ENCODE measurements at places on chromosomes 3 and 15.

DNA sequence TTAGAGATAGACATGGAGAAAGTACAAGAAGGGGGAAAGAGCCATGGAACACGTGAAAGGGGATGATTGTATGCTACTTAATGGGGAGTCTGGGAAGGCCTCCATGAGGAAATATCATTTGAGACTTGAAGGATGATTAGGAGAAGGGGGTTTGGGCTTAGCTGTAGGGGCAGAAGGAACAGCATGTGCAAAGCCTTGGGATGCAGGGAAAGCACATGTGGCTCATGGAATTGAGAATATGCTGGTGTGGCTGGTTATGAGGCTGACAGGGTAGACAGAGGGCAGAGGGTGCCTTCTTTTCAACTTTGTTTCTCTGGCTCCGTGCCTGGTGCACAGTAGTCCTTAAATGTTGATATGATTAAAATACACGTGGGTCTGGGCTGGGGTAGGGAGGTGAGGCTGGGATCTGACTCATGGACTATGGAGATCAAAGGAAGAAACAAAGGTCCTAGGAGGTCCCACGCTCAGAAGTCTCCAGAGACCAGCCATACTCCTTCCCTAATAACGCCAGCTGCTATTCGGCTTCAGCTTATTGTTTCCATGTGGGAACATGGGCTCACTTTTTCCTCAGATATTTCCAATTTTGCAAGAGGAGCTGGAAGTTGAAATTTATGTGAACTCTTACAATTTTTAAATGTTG, 1.1 kb downstream of the GTF2E1 start:
- no peak for DNase-seq

DNA sequence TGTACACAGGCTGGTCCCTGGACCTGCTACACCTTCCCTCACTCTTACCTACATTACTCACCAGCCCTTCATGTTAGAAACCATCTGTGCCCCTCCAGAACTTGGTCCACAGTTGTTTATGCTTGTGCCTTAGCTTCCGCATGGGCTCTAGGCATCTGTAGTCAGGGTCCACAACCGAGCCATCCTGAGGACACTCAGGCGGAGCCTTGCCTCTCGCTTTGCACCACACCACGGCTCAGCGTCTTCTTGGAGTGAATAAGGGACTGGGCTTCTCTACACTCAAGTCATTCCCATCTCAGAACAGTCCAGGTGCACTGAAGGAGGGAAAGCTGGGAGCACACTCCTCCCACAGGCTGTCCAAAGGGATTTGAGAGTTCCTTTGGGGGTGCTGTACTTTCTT, 97.8 kb downstream of the HMG20A start:
- no peak for DNase-seq

- no peak for DNase-seq
These were observed 62.8 kb downstream of the SCN11A start for GRCh38 chr3:38988955-38989354.

DNA sequence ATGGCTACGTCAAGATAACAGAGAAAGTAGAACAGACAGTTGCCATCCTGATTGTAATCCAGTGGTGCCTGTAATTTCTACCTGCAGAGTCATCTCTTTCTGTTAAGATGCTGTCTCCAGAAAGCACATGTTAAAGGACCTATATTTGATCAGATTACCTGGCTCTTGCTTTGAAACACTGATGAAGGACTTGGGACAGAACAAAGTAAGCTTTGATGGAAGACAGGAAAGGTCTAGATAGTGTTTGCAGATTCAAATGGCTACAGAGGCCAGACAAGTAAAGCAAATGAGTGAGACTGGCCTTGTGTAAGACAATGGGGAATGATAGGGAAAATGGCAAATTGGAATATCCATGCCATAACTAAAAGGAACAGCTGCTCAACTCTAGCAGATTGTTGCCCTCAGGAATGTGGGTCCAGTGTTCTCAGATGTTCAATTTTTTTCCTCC, 1.8 kb upstream of the GSK3B start:
- DNase-seq, result no peak

DNA sequence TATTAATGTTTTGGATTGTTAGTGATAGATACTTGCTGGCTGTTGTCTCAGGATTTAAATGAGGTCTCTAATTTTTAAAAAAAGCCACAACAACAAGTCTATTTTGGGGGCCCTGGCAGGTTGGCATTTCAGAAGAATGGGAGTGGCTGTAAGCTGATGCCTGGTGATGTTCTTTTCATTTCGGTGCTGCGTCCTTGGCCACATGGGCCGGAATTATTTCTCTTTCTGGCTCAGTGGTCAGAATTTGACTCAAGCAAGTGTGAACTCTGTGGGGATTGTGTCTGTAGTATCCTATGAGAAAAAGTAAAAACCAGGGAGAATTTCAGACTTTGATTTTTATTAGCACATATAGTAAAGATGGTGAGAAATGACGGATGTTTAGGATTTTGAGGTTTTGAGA, 203.0 kb downstream of the AKAP13 start:
- no peak for DNase-seq

- DNase-seq, result no peak
These were observed 67.6 kb upstream of the CTDSPL start for GRCh38 chr3:37793889-37794591.

- DNase-seq, result no peak
These were observed 5.0 kb upstream of the HES1 start for GRCh38 chr3:194130807-194131589.

- DNase-seq, result no peak
These were observed 1.5 kb upstream of the NCK1 start for GRCh38 chr3:136860541-136860940.

DNA sequence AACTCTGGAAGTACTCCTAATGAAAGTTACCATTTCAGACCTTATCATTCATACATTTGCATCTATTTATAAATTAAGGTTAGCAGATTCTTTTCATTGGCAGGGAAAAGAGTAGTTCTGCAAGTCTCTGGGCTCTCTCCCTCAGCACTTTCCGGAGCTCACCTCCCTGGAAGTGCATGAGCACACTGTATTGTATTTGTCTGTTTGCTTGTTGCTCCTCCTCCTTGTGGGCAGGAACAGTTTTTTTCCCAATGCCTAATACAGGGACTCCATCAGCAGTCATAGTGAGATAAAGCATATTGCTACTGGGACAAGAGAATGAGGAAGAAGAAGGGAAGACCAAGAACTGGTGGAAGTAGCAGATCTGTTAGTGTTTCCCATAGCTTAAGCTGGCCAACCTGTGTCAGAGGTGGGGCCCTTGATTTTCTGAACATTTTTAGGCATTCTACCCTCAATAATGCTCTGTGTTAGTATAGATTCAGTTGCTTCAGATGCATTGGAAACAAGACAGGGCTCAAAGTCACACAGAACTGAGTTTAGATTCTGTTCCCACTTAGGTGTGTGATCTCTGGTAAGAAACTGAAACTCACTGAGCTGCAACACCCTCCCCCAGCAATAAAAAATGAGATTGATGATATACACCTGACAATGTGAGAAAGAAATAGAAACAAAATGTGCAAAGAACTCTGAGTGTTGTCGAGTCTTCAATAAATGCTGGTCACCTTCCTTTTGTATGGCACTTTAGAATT, 407.8 kb downstream of the TUSC7 start:
- no peak for DNase-seq

DNA sequence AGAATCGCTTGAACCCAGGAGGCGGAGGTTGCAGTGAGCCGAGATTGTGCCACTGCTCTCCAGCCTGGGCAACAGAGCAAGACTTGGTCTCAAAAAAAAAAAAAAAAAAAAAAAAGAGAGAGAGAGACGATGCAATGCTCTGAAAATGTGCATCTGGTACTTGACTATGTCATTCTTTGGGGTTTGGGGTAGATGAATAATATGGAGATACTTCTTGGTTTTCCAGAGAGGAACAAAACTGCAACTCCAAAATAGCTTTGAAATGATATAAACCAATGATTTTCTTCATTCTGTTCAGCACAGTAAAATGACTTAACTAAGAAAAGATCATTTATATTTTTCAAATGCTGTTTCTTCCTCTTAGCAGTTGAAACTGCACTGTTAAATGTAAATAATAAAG, 158.9 kb downstream of the ISL2 start:
- DNase-seq, result no peak

DNA sequence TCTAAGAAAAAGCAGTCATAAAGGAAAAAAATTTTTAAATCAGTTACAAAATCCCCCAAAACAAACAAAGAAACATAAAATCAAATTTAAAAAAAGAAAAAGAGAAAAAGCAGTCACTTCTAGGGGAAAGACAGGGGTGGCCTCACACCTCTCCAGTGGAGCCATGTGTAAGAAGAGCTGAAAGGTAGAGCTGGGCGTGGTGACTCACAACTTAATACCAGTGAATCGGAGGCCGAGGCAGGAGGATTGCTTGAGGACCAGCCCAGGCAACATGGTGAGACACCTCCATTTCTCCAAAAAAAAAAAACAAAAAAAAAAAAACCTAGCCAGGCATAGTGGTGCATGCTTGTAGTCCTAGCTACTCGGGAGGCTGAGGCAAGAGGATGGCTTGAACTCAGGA, 14.7 kb downstream of the MESD start:
- DNase-seq, result no peak

- DNase-seq, result no peak
These were observed 75.4 kb downstream of the BDH1 start for GRCh38 chr3:197480320-197480719.

DNA sequence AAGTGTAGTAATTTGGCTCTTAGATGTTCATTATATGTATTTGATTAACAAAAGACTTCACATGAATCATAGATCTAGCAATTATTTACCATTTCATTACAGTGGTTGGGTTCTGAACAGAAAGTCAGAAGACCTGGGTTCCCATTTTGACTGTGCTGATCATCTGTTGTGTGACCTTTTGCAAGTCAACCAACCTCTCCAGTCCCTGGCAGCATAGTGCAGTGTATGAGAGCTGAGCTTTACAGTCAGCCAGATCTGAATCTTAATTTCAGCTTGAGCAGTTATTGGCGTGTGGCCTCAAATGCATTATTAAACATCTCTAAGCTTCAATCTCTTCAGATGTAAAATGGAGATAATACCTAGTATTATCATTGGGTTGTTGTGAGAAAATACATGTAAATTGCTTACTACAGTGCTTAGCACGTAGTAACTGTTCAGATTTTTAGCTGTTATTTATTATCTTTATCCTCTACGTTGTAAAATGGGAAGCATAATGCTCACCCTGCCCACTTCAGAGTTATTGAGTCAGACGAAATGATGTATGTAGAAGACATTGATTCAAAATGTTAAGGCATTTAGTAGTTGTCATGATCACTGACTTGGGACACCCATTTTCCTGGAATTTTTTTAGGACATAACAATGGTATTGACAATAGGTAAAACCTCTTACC, 104.0 kb downstream of the KLHL25 start:
- no peak for DNase-seq

DNA sequence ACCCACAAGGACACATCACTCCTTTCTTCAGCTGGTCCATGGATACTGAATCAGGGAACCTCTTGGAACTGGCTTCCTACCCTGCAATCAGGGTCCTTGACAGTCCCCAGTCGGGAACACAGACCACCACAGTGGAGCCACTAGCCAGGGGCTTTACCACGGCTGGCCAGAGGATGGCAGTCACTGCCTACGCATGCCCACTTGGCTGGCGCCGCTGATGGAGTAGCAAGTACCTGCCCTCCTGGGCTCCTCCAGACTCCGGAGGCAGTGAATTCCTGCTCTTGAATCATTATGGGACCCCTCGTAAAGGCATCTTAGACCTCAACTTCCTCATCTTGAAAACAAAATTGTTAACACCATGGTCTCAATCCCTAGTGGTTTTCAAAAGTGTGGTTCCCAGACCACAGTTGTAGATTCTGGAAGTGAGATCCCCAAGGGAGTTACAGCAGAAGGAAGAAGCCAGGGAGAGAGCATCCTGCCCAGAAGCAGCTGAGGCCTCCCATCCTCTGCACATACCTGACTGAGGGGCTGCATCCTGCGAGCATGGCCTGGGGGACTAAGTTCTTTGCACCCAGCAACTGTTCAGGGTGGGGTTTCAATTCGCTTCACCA, 9.1 kb upstream of the SKIC8 start:
- DNase-seq, result peak; percentile 68

DNA sequence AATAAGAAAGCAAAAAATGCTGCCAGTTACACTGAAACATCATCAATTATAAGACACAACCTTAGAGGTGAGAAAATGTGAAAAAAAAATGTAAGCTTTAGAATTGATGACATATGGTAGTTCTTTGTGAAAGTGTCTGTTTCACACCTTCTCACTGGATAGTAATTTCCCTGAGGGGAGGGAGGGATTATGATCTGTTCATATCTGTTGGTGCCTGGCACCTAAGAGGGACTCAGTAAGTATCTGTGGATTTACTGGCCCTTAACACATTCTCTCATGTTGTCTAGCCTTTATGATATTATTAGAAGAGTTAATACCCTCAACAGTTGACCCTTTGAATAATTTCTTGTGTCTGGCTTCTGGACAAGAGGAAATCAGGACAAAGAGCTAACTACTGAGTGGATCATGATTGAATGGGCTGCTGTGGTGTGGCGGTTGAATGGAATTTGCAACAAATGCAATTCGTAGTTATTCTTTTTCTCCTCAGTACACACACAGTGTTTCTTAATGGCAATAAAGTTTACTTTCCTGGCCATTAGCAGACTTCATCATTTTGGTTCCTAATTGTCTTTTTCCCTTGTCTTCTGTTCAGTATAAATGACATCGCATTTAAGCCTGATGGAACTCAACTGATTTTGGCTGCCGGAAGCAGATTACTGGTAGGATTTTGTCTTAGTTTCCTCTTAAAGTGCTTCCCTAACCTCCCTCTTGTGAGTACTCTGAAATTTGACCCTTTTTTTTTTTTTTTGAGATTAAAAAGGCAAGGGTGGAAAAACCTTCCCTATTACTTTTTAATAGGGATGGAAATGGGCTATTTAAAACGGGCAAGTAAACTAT, 9.5 kb downstream of the IFT122 start:
- no peak for DNase-seq

- no peak for DNase-seq
These were observed 340.8 kb downstream of the LRRC3B start for GRCh38 chr3:26963361-26963743.

GRCh38 chr3:5811016-5811415, 623.5 kb downstream of the EDEM1 start:
- no peak for DNase-seq

- DNase-seq, result no peak
These were observed 47.3 kb downstream of the P3H2 start for GRCh38 chr3:190073264-190074008.

DNA sequence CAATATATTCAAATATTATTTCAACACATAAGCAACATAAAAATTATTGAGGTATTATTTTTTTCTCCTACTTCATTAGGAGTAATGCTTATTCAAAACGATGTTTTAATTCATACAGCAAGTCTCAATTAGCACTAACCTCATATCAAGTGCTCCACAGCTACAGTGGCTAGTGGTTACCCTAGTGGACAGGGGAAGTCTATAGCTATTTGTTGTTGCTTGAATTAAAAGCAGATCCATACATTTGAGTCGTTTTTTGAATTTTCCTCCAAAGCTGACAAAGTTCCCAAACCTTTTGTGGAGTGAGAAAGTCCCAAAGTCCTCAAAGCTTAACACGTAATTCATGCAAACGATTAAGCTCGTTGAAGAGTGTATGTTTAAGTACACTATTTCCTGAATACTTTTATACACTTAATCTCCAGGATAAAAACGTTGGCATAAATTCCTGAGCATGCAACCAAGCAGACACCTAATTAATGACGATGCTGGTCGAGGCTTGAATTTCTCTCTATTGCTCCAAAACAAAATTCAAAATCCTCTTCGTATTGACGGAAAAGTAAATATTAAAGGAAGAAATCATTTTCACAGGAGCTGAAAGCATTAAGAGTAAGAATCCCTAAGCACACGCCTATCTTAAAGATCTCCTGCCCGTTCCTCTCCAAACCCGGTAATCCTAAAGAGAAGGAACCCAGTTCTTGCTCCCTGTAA, 985 bp downstream of the VPS13C start:
- DNase-seq, result no peak

GRCh38 chr3:153856932-153857331, 264.3 kb upstream of the ARHGEF26 start:
- no peak for DNase-seq

Measured in NCI-H1694 (cell line).